ENCODE measurements at places on chromosomes 3 and 15.

DNA sequence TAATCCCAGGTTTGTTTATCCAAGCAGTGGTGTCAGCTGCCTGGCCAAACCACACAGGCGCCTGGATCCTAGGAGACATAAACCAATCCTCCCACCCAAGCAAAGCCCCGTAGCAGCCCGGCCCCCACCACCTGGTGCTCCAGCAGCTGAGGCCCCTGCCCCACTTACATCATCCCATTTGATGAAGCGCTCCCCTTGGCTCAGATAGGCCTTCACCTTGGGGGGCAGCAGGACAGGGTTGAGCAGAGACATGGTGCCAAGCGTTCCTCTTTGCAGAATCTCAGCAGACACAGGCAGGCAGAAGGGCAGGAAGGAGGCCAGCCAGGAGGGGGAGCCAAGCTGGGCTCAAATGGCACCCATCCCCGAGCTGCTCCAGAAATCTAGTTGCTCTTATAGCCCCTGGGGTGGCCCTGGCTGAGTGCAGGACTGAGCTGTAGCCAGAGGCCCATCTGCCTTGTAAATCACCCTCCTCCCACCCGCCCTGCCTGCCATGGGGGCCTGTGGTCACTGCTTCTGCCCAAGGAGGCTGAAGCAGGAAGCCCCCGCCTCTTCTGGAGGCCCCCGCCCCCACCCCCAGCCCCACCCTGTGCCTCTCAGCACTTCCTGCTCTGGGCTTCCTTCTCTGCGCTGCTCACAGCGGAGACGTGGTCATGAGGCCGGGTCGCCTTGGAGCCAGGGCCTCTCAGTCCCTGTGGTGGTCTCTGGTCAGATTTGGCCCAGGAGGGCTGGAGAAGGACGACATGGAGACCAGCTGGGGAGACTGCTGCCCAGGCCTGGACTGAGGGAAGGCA is at the start of gene PLCB2:
TSS of gene PLCB2 (minus strand) at position 515 of the 791 bp plus-strand sequence. CDS start at position 252, 263 bp downstream.
- no peaks in the 10 kb centered on the region for H3K27me3 ChIP-seq
- DNase-seq, result peak; percentile 60
- peaks cover 56% of the 10 kb centered on the region for H3K4me1 ChIP-seq
- H3K36me3 ChIP-seq, result peaks cover 20% of the 10 kb centered on the region

GRCh38 chr3:96175500-96175899 is 638.9 kb upstream of the EPHA6 start:
- H3K4me1 ChIP-seq, result no peaks in the 10 kb centered on the region
- DNase-seq, result no peak
- H3K27ac ChIP-seq, result no peak overlapping the region
- no peak overlapping the region for H3K4me3 ChIP-seq
- no peaks in the 10 kb centered on the region for H3K27me3 ChIP-seq
- no peaks in the 10 kb centered on the region for H3K36me3 ChIP-seq

GRCh38 chr3:154235330-154235729 is 89.0 kb downstream of the DHX36 start:
- no peaks in the 10 kb centered on the region for H3K36me3 ChIP-seq
- H3K4me1 ChIP-seq, result no peaks in the 10 kb centered on the region
- H3K27ac ChIP-seq, result no peak overlapping the region

GRCh38 chr3:179156775-179157174 is 8.6 kb downstream of the PIK3CA start:
- H3K36me3 ChIP-seq, result no peaks in the 10 kb centered on the region
- no peak overlapping the region for H3K4me3 ChIP-seq
- no peak for DNase-seq
- no peaks in the 10 kb centered on the region for H3K27me3 ChIP-seq
- peaks cover 7% of the 10 kb centered on the region for H3K4me1 ChIP-seq
- no peak overlapping the region for H3K27ac ChIP-seq
